Adrenal gland (tissue), 19 donors: ENCODE measurements at places on chromosomes 11 and 22. TPM values are rescaled to one million over a fixed set of nuclear protein-coding genes. Genes with fewer than 3 reads are reported as not detected.
A peak's percentile ranks its signal among the peaks of the same experiment; 100 is the strongest.

Gene KRTAP5-11
- not detected for total RNA-seq

Gene UBQLN3
- total RNA-seq = 0.67 TPM

Gene OR5A1
- total RNA-seq = not detected

Gene TAF1D
- 27.2 TPM for total RNA-seq

Gene APOL2
- total RNA-seq = 32.9 TPM

Gene SLC17A6
- total RNA-seq = not detected

Gene CASP5
- total RNA-seq = 0.41 TPM

Gene LRRC74B
- 0.28 TPM for total RNA-seq

Gene SMTNL1
- not detected for total RNA-seq

Gene CCDC15
- total RNA-seq = 3.3 TPM

- no peaks in the 10 kb centered on the region for H3K36me3 ChIP-seq
- no peak overlapping the region for H3K4me3 ChIP-seq
- no peaks in the 10 kb centered on the region for H3K4me1 ChIP-seq
- no peak overlapping the region for H3K27ac ChIP-seq
- DNase-seq = no peak
- no peaks in the 10 kb centered on the region for H3K27me3 ChIP-seq
Measured at GRCh38 chr11:38809521-38809920, 2211.5 kb upstream of the RAG2 start.

DNA sequence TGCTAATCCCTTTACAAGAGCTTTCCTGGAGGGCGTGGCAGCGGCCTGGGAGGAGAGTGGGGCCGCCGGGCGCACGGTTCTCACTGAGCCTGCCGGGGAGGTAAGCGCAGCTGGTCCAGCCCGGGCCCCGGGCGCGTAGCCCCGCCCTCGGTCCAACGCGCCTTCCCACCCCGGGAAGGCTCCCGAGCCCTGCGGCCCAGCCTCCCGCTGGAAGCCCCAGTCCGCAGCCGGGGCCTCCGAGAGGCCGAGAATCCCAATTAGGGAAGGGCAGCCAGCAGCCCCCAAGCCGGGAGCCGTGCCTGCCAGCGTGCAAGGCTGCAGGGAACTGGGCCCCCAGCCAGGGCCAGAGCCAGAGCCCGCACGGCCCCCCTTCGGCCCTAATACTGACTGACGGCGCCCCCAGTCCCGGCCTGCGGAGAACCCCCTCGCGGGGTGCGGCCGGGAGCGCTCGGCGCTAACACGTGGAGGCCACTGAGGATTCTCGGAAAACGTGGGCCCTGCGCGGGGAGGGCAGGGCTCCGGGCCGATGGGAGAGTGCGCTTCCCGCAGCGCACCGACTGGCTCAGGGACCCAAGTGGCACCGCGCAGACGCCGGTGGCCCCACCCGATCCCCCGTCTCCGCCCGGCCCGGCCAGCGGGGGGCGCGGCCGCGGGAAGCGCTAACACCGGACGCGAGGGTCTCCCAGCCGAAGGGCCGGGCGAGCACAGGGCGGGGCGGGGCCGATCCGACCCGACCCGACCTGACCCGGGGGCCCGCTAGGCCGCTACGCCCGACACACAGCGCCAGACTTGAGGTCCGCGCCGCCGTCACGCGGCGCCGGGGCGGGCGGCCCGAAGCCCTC, 5.7 kb downstream of the ZFTA start:
- peak; percentile 53 for DNase-seq
- no peaks in the 10 kb centered on the region for H3K27me3 ChIP-seq
- peaks cover 41% of the 10 kb centered on the region for H3K4me1 ChIP-seq
- H3K4me3 ChIP-seq = peak overlapping the region; percentile 43
- no peak overlapping the region for H3K27ac ChIP-seq

GRCh38 chr11:19723572-19724342, 11.1 kb downstream of the NAV2 start:
- H3K27me3 ChIP-seq = no peaks in the 10 kb centered on the region
- H3K4me3 ChIP-seq = no peak overlapping the region
- peak overlapping the region; percentile 3 for H3K27ac ChIP-seq
- no peaks in the 10 kb centered on the region for H3K36me3 ChIP-seq

DNA sequence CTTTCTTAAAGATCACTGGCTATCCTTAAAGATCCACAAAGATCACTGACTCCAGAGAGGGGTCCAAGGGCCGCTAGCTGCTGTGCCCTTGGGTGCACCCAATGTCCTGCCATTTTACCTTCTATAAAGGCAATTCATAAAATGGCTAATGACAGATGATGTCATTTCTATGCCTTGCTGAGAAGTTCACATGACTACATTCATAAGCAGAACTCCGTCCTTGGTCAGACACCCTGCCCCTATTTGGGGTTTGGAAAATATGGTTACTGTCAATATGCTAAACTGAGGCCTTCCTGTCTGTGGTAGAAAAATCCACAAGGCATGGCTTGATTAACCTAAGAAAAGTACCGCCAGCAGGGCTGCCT, 60.9 kb upstream of the BMAL1 start:
- H3K27ac ChIP-seq = no peak overlapping the region
- no peaks in the 10 kb centered on the region for H3K36me3 ChIP-seq
- no peak for DNase-seq
- H3K4me1 ChIP-seq = peaks cover 3% of the 10 kb centered on the region
- H3K27me3 ChIP-seq = no peaks in the 10 kb centered on the region

- H3K4me1 ChIP-seq = no peaks in the 10 kb centered on the region
- H3K27me3 ChIP-seq = no peaks in the 10 kb centered on the region
- no peaks in the 10 kb centered on the region for H3K36me3 ChIP-seq
- DNase-seq = no peak
Measured at GRCh38 chr11:32391479-32391878, 43.9 kb downstream of the WT1 start.

DNA sequence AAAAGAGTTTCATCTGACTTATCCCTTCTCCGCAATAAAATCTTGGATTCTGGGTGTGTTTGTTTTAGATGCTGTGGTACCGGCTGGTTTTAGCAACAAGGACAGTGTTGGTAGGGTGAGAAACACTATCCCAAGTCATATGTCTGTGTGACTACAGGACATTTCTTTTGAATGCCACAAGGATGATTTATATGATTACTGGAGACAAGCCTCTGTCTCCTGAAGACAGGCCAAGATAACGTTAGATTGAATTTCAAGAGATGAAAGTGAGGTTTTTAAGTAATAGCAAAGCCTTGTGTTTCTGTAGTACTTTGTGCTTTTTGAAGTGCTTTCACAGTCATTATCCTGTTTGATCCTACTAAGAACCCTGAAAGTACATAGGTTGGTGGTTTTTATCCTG, 101.6 kb downstream of the COMMD9 start:
- H3K36me3 ChIP-seq = no peaks in the 10 kb centered on the region
- peaks cover 5% of the 10 kb centered on the region for H3K4me1 ChIP-seq
- H3K4me3 ChIP-seq = no peak overlapping the region
- no peak for DNase-seq
- H3K27ac ChIP-seq = no peak overlapping the region

DNA sequence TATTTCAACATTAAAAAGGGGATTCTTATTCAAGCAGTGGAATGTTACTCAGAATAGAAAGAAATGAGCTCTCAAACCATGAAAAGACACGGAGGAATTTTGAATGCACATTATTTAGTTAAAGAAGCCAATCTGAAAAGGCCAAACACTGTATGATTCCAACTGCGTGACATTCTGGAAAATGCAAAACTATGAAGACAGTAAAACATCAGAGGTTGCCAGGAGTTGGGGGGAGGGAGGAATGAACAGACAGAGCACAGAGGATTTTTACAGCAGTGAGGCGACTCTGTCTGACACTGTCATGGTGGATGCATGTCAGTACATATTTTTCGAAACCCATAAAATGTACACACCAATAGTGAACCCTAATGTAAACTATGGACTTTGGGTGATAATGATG, 22.9 kb upstream of the THY1 start:
- no peaks in the 10 kb centered on the region for H3K27me3 ChIP-seq
- H3K36me3 ChIP-seq = no peaks in the 10 kb centered on the region
- H3K27ac ChIP-seq = no peak overlapping the region
- DNase-seq = no peak
- H3K4me3 ChIP-seq = no peak overlapping the region
- H3K4me1 ChIP-seq = no peaks in the 10 kb centered on the region

- H3K27ac ChIP-seq = no peak overlapping the region
- no peak for DNase-seq
- H3K27me3 ChIP-seq = no peaks in the 10 kb centered on the region
- H3K36me3 ChIP-seq = no peaks in the 10 kb centered on the region
Measured at GRCh38 chr11:67364783-67365722, 8.3 kb downstream of the CLCF1 start.

DNA sequence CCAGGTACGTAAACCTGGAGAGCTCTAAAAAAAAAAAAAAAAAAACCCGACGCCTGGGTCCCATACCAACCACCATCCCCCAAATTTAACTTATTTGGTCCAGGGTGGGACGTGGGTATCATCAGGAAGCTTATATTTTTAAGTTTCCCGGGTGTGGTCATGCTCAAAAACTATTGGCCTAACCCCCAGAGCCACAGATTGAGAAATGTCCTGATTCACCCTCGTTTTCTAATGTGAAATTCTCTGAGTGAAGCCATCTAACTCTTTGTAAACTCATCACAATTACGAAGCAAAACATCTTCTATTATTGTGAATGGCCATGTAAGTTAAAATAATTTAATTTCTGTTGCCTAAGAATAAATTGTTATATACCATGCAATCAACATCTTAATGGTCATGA, 29.6 kb downstream of the PAK1 start:
- no peaks in the 10 kb centered on the region for H3K36me3 ChIP-seq
- H3K4me1 ChIP-seq = no peaks in the 10 kb centered on the region
- H3K4me3 ChIP-seq = no peak overlapping the region
- H3K27ac ChIP-seq = no peak overlapping the region
- DNase-seq = no peak
- no peaks in the 10 kb centered on the region for H3K27me3 ChIP-seq

DNA sequence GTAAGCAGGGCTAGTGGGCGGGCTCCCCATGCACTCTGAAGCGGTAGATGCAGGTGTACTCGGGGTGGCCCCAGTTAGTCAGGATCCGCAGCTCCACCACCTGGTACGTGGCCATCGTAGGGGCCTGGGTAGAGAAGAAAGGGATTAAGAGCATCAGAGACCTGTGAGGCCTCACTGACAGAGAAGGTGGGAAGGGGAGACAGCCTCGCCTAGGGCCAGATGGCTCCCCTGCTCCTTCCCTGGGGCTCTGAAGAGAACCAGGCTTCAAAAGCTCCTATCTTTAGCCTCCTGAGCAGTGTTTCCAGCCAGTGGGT, 19.6 kb downstream of the SUN2 start:
- H3K27ac ChIP-seq = no peak overlapping the region
- no peak overlapping the region for H3K4me3 ChIP-seq
- H3K4me1 ChIP-seq = peaks cover 18% of the 10 kb centered on the region
- DNase-seq = no peak

- H3K36me3 ChIP-seq = no peaks in the 10 kb centered on the region
- no peak overlapping the region for H3K4me3 ChIP-seq
- H3K27ac ChIP-seq = no peak overlapping the region
- no peaks in the 10 kb centered on the region for H3K27me3 ChIP-seq
- no peak for DNase-seq
Measured at GRCh38 chr11:102280245-102280833, 36.9 kb upstream of the BIRC3 start.

GRCh38 chr11:108672113-108672512, 7.2 kb downstream of the DDX10 start:
- H3K4me1 ChIP-seq = peaks cover 18% of the 10 kb centered on the region
- H3K4me3 ChIP-seq = no peak overlapping the region
- peaks cover 11% of the 10 kb centered on the region for H3K36me3 ChIP-seq
- no peak for DNase-seq

DNA sequence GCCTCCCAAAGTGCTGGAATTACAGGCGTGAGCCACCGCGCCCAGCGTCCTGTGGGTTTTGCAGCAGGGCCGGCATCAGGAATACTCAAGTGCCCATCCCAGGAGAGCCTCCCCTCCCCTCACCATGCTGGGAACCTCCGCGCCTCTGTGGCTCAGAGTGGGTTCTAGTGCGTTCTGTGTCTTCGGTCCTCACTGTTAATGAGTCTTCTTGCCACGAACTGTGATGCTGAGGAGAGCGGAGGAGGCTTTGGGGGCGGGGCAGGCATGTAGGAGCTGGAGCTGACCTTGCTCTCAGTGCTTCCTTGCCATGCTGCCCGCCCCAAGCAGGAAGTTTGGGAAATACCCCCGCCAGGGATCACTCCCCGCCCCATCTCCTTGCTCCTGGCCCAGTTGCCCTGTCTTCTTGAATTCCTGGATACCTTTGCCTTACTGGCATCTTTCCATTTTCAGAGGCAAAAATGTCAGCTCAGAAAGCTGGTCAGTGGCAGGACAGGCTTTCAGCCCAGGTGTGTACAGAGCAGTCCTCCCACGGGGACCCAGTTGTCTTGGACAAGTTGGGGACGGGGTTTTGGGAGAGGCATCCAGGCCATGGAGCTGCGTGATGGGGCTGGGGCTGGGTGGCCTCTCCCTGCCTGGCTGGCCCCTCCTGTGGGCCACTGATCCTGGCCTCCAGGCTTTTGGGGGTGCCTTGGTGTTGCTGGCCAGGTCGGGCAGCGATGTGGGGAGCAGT, 5.1 kb downstream of the GRAMD4 start:
- H3K36me3 ChIP-seq = peaks cover 10% of the 10 kb centered on the region
- no peaks in the 10 kb centered on the region for H3K4me1 ChIP-seq
- H3K27me3 ChIP-seq = no peaks in the 10 kb centered on the region

DNA sequence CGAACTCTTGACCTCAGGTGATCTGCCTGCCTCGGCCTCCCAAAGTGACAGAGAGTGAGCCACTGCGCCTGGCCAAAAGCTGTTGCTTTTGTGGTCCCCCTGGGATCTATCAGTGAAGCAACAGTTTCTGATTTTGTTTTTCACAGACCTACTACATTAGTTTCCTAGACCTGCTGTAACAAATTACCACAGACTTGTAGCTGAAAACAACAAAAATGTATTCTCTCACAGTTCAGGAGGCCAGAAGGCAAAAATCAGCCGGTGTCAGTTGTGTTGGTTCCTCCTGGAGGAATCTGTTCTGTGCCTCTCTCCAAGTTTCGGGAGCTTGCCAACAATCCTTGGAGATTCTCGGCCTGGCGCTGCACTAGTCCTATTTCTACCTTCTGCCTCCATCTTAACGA, 8.5 kb upstream of the SLC35C1 start:
- no peak for DNase-seq
- H3K4me3 ChIP-seq = no peak overlapping the region
- H3K27ac ChIP-seq = no peak overlapping the region
- H3K4me1 ChIP-seq = no peaks in the 10 kb centered on the region
- H3K27me3 ChIP-seq = peaks cover 7% of the 10 kb centered on the region
- H3K36me3 ChIP-seq = no peaks in the 10 kb centered on the region

GRCh38 chr11:92866679-92867282, 102.7 kb upstream of the MTNR1B start:
- no peak for DNase-seq
- no peak overlapping the region for H3K27ac ChIP-seq
- H3K4me3 ChIP-seq = no peak overlapping the region
- H3K27me3 ChIP-seq = no peaks in the 10 kb centered on the region
- no peaks in the 10 kb centered on the region for H3K4me1 ChIP-seq

- H3K4me1 ChIP-seq = peaks cover 2% of the 10 kb centered on the region
- H3K36me3 ChIP-seq = no peaks in the 10 kb centered on the region
- H3K27ac ChIP-seq = no peak overlapping the region
- no peaks in the 10 kb centered on the region for H3K27me3 ChIP-seq
- H3K4me3 ChIP-seq = peak overlapping the region; percentile 64
Measured at GRCh38 chr22:21657360-21658032, 8.3 kb upstream of the PPIL2 start.
